Aorta (tissue), 5 donors: ENCODE measurements at places on chromosomes 4 and X.

GRCh38 chrX:45232139-45232538, 31.5 kb upstream of the DIPK2B start:
- DNase-seq = no peak

- no peak for DNase-seq
Measured at GRCh38 chr4:145487631-145488030, 6.0 kb downstream of the SMAD1 start.

DNA sequence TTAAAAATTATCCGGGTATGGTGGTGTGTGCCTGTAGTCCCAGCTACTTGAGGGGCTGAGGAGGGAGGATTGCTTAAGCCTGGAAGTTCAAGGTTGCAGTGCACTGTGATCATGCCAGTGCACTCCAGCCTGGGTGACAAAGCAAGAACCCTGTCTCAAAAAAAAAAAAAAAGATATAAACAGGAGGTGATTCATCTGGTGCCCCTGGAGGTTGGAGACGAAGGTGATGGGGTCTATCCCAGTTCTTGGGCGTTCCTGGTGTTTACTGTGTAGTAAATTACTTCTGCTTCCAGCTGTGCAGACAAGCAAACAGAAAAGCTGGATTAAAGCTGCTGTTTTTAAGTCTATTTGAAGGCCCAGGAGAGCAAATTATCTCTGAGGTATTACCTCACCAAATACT, 19.9 kb downstream of the GPKOW start:
- DNase-seq = no peak

DNA sequence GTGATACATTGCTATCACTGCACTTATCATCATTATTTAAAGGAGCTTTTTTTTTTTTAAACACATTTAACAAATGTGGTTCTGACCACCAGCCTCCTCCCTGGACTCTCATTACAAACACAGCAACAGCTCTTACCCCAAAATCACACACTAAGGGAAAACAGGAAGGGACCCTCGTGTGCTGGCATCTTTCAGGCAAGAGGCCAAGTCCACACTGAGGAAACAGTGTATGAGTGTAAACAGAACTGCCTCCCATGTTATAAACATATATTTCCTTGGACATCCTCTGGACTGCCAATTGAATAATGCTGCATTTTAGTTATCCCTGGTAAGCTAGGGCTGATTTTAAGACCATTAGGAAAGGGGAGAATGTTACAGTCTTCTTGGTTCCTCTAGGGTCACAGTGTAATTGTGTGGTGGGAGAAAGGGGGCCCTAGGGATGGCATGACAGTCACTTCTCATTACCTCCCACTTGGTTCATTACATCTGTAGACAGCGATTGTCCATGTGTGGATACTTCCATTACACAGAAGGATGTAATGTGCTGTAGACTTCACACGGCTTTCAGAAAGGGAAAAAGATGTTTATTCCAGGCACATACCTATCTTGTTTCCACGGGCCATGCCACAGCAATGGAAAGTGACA, 244.6 kb upstream of the TET2 start:
- no peak for DNase-seq

DNA sequence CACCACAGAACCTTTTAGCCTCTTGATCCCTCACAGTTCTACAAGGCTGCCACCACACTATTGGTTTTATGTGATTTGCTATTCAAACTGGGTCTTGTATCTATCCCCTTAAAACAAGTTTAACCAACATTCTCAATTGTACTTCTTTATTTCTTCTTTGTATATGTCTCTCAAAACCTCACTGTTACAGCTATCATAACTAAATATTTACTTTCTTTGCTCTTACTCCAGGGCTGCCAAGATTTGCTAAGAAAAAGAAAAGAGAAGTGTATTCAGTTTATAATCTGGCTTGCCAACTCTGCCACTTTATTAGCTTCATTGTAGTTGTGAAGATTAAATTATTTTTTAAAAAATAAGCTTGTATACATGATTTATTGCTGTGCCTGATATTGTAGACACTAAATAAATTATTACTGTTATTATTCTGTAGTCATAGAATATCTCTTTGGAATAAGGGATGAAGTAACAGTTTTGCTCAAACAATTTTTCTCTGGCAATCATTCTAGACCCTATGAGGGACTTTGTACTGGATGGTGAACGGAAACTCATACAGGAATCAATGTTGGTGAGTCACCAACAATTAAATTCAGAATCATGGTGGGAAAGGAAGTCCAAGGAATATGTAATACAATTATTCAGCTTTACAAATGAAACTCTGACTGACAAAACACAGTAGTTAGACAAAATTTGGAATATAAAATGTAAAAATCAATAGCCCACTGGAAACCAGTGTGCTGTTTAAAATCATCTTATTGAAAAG, 127.1 kb upstream of the DCAF8L1 start:
- no peak for DNase-seq

- no peak for DNase-seq
Measured at GRCh38 chrX:43405191-43405590, 250.9 kb upstream of the MAOA start.
